ENCODE measurements at places on chromosomes 11 and 22.

- no peak for DNase-seq
Measured at GRCh38 chr11:130037881-130038585, 31.7 kb upstream of the APLP2 start.

DNA sequence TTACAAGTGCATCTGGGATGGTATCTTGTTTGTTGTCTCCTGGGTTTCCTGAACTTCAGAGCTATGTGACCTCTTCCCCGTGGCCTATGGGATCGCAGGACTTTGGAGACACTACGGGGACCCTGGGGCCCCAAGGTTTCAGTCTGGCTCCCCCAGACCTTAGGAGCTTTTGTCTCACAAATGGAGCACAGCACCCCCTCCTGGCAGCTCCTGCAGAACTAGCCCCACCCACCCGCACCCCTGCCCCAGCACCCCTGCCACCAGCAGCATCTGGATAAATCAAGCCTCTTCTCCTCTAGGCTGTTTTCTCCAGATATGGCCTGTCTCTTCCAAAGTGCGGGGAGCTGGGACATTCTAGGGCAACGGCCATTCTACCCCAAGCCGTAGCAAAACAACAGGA, 10.4 kb downstream of the RCOR2 start:
- peak; percentile 71 for DNase-seq

DNA sequence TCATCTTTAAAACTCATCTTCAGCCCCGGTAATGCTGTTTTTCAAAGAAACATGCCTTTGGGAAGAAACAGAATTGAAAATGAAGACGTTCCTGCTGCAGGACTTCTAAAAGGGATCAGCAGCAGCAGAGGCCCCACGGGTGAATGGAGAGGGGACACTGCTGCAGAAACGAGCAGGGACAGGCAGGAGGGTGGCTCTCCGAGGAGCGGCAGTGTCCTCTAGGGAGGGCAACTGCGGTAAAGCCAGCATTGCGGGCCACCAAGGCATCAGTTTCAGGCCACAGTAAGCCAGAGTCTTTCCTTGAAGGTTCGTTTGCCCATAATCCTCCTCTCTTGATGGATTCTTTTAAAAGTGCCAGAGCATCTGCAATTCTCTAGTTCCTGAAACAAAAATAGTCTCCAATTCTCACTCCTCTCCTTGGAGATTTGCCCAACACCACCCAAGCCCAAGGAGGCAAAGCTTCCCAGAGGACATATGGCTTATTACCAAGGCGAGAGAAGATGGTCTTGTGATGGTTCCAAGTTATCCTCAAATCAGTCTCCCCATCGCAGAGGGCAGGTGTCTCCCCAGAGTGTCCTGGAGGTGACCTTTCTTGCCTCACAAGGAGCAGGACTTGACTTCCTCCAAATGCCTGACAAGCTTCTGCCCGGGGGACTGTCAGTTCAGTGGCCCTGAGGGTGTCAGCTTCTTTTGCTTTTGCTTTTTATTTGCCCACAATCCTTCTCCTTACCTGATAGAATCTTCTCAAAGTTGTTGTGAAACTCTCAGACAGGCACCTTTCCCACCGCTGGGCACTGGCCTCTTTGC, 341.1 kb upstream of the B3GAT1 start:
- peak; percentile 21 for DNase-seq

DNA sequence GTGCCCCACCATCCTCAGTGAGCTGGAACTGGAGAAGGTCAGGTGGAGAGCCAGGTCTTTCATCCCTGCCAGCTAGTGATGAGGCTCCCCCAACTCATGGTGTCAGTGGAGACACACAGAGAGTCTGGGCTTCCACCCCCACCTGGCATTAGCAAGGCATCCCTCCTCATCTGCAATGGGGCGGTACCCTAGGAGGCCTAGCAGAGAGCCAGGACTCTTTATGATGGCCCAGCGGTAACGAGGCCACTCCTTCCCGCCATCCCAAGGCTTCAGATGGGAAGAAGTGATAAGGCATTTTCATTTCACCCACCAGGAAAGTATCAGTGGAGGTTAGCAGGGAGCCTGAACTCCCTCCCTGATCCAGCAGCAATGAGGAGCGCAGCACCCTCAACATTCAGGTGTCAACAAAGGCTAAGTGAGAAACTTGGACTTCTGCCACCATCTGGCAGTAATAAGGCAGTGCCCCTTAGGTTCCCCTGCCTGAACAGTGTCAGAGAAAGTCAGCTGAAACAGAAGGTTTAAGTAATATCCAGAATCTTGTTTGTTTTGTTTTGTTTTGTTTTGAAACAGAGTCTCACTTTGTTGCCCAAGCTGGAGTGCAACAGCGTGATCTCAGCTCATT, 40.5 kb upstream of the FBLN1 start:
- no peak for DNase-seq

Measured in activated CD8-positive, alpha-beta memory T cell treated with anti-CD3 and anti-CD28 coated beads for 24 hours (primary cell).